ENCODE measurements at places on chromosomes 2 and 18.

GRCh38 chr18:45670281-45670962 is 53.6 kb upstream of the SLC14A1 start:
- no peak for DNase-seq
- H3K36me3 ChIP-seq: no peaks in the 10 kb centered on the region
- H3K4me3 ChIP-seq: no peak overlapping the region
- no peaks in the 10 kb centered on the region for H3K27me3 ChIP-seq
- no peaks in the 10 kb centered on the region for H3K4me1 ChIP-seq

DNA sequence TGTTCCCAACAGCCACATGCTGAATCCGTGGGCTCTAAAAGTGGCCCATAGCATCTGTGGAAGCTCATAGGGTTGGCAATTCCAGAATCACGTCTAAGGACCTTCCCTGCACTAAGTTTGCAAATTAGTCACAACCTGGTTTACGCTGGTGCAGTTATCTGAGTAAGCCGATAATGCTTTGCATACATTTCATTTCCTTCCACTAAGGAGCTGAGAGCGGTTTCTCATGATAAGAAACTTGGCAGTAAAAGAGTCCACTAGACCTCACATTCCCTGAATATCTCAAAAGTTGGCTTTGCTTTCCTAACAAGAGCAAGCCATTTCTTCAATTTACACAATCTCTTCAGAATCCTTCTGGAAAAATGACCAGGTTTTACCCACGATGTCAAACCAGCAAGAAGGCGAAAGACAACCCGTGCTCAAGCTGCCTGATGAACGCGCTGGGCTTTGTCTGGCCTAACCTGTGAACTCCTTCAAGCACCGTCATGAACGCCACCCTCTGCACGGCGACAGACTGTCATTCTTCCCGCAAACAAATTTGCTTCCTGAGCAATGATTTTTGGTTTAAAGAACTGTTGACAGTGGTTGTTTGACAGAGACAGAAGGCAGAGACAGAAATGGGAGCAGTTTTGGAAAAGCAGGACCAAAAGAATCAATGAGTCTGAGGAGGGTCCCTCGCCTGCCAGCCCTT is 73.0 kb upstream of the COPS8 start:
- H3K4me1 ChIP-seq: no peaks in the 10 kb centered on the region
- no peak overlapping the region for H3K4me3 ChIP-seq
- H3K27me3 ChIP-seq: peaks cover 26% of the 10 kb centered on the region

- no peaks in the 10 kb centered on the region for H3K27me3 ChIP-seq
- no peak for DNase-seq
- H3K36me3 ChIP-seq: no peaks in the 10 kb centered on the region
- H3K4me1 ChIP-seq: no peaks in the 10 kb centered on the region
Measured at GRCh38 chr2:30271301-30271700, 40.0 kb downstream of the LBH start.

GRCh38 chr2:241211276-241211675 is 22.8 kb downstream of the ANO7 start:
- no peaks in the 10 kb centered on the region for H3K4me1 ChIP-seq
- H3K27ac ChIP-seq: no peak overlapping the region
- H3K27me3 ChIP-seq: no peaks in the 10 kb centered on the region
- H3K4me3 ChIP-seq: no peak overlapping the region
- no peak for DNase-seq

DNA sequence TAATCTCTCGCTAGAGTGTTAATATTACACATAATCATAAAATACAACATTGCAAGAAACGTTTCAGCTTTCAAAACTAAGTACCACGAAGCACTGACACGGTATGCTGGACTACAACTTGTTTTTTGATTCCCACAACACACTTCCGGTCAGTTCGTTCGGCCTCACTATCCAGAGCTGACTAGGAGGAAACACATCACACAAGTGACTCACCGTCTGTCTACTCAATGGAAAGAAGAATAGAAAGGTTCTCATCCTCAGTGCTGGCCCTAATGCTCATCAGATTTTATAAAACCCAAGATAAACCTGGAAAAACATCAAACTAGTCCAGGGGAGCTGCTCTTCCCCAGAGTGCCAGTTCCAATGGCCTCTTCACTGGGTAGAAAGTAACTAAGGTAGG is 42.9 kb downstream of the ZNF385B start:
- no peaks in the 10 kb centered on the region for H3K4me1 ChIP-seq
- H3K27ac ChIP-seq: no peak overlapping the region
- H3K27me3 ChIP-seq: no peaks in the 10 kb centered on the region
- no peaks in the 10 kb centered on the region for H3K36me3 ChIP-seq

DNA sequence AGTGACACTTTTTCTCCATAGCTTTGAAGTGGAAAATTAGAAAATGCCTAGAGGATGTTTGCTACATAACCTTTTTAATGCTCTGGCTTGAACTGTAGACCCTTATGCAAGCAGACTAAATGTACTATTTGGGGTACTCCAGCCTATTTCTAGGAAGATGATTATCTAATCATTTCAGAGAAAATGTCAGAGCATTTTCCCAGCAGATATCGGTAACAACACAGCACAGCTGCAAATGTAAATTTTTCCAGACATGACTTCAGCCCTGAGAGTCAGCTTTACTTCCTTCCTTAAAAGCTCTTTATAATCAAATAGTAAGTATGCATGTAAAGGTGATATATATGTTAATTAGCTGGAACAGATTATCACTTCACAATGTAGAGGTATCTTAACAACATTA is 1647.1 kb downstream of the SUCLG1 start:
- no peaks in the 10 kb centered on the region for H3K4me1 ChIP-seq
- H3K36me3 ChIP-seq: no peaks in the 10 kb centered on the region
- no peak overlapping the region for H3K4me3 ChIP-seq
- H3K27me3 ChIP-seq: no peaks in the 10 kb centered on the region
- DNase-seq: no peak
- H3K27ac ChIP-seq: no peak overlapping the region

GRCh38 chr2:8225266-8225665 is 456.6 kb upstream of the ID2 start:
- no peak for DNase-seq
- H3K27ac ChIP-seq: no peak overlapping the region
- H3K4me3 ChIP-seq: no peak overlapping the region
- no peaks in the 10 kb centered on the region for H3K36me3 ChIP-seq
- H3K4me1 ChIP-seq: no peaks in the 10 kb centered on the region
- no peaks in the 10 kb centered on the region for H3K27me3 ChIP-seq

DNA sequence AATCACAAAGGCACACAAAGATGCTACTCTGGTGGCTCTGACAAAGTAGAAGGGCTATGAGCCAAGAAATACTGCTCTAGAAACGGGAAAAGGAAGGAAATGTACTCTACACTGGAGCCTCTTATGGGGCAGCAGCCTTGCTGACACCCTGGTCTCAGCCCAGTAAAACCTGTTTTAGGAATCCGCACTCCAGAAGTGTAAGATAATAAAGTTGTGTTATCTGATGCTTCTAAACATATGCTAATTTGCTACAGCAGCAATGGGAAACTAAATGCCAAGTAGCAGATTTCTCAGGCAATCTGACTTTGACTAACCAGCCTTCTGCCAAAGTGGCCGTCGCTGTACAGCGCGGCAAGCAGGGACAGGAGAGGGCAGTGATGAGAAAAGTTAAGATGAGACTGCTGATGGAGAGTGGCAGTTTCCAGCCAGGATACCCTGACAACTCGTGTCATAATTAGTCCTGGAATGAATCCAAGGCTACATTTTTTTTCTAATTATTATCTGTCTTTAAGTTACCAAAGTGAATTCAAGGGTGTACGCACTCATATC is 99.0 kb downstream of the NETO1 start:
- no peak for DNase-seq
- no peak overlapping the region for H3K27ac ChIP-seq
- H3K36me3 ChIP-seq: no peaks in the 10 kb centered on the region
- no peak overlapping the region for H3K4me3 ChIP-seq
- H3K4me1 ChIP-seq: no peaks in the 10 kb centered on the region

- no peaks in the 10 kb centered on the region for H3K27me3 ChIP-seq
- DNase-seq: no peak
- H3K36me3 ChIP-seq: no peaks in the 10 kb centered on the region
- H3K4me3 ChIP-seq: no peak overlapping the region
- no peak overlapping the region for H3K27ac ChIP-seq
Measured at GRCh38 chr2:125471963-125472362, 1184.0 kb upstream of the GYPC start.

DNA sequence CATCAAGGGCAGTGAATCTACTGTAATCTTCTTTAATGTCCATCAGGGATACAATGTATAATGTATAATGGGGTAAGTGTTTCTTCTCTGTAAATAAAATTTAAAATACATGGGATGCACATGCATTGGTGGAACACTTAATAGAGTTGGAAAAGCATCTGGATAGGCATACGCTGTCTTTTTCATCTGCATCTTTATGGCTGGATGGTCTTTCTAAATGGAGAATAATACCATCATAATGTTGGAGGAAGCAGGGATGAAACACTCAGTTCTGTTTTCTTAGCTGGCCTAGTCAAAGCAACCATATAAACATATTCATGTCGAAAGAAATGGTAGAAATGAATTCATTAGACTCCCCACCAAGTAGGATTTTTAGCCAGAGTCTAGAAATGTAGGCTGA is 202.8 kb downstream of the CDCA7 start:
- H3K36me3 ChIP-seq: no peaks in the 10 kb centered on the region
- H3K4me3 ChIP-seq: no peak overlapping the region
- peaks cover 15% of the 10 kb centered on the region for H3K27me3 ChIP-seq
- H3K27ac ChIP-seq: no peak overlapping the region
- no peaks in the 10 kb centered on the region for H3K4me1 ChIP-seq
